Tibial nerve (tissue), 4 donors: ENCODE measurements at places on chromosomes 5 and 9. TPM values are rescaled to one million over a fixed set of nuclear protein-coding genes. Genes with fewer than 3 reads are reported as not detected.

DNA sequence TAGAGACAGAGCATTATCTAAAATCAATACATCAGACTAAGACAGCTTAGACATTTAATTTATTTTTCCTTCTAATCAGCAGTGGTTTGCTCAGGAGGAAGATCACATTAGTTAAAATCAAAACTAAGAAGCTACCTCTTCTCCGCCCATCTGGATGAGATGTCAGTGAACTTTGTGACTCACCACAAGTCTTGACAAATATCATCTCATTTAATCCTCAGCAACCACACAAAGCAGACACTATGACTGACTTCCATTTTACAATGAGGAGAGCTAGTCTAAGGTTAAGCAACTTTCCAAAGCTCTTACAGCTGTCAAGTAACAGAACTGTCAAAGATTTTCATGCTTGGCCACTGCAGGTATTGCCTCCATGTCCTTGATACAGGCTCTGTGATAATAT, 289.5 kb downstream of the DEPDC1B start:
- no peaks in the 10 kb centered on the region for H3K27me3 ChIP-seq
- no peaks in the 10 kb centered on the region for H3K4me1 ChIP-seq
- no peak for DNase-seq
- no peak overlapping the region for H3K4me3 ChIP-seq
- H3K36me3 ChIP-seq: no peaks in the 10 kb centered on the region
- no peak overlapping the region for H3K27ac ChIP-seq

- no peak overlapping the region for H3K27ac ChIP-seq
- H3K27me3 ChIP-seq: no peaks in the 10 kb centered on the region
- H3K36me3 ChIP-seq: no peaks in the 10 kb centered on the region
- peaks cover 3% of the 10 kb centered on the region for H3K4me1 ChIP-seq
- no peak overlapping the region for H3K4me3 ChIP-seq
Measured at GRCh38 chr5:113357696-113358476, 76.9 kb downstream of the TSSK1B start.

DNA sequence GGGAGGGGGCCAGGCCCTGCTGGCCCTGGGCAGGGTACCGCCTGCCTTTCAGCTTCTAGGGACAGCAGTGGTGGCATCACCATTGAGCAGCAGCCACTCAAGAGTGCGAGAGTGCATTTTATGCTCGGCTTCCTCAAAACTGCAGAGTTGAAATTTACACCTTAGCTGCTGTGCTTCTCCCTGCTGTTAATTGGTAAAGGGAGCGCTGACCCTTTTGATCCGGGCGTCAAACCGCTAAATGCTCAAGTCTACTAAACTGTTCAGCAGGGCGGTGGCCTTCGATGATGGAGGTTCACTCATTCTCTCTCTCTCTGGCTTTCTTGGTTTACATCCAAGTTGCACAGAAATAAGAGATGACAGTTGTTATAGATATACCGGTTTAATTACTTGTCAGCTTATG, 368.6 kb upstream of the IRX2 start:
- H3K36me3 ChIP-seq: no peaks in the 10 kb centered on the region
- no peaks in the 10 kb centered on the region for H3K27me3 ChIP-seq
- DNase-seq: no peak
- no peak overlapping the region for H3K4me3 ChIP-seq

The SPINK5 gene
- 0.39 TPM for total RNA-seq

- H3K27ac ChIP-seq: peak overlapping the region; percentile 83
- H3K27me3 ChIP-seq: no peaks in the 10 kb centered on the region
- H3K36me3 ChIP-seq: peaks cover 3% of the 10 kb centered on the region
- H3K4me3 ChIP-seq: no peak overlapping the region
Measured at GRCh38 chr9:129145841-129146292, 32.2 kb downstream of the IER5L start.

- H3K27ac ChIP-seq: no peak overlapping the region
- no peak overlapping the region for H3K4me3 ChIP-seq
- H3K36me3 ChIP-seq: no peaks in the 10 kb centered on the region
- no peak for DNase-seq
Measured at GRCh38 chr5:92002721-92003274, 619.7 kb upstream of the ARRDC3 start.

The NOXA1 gene
- 10.5 TPM for total RNA-seq

GRCh38 chr5:122236270-122237040, 75.6 kb upstream of the SNCAIP start:
- no peaks in the 10 kb centered on the region for H3K36me3 ChIP-seq
- H3K4me1 ChIP-seq: no peaks in the 10 kb centered on the region
- H3K27ac ChIP-seq: no peak overlapping the region
- no peaks in the 10 kb centered on the region for H3K27me3 ChIP-seq

DNA sequence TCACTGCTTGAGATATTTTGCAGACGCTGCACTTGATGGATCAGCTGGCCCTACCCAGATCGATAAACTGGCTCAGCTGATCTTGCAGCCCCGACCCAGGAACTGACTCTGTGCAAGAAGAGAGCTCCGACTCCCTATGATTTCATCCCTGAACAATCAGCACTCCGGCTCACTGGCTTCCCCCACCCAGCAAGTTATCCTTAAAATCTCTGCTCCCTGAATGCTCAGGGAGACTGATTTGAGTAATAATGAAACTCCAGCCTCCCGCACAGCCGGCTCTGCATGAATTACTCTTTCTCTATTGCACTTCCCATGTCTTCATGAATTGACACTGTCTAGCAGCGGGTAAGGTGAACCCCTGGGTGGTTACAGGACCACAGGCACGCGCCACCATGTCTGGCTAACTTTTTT, 16.9 kb upstream of the NANS start:
- H3K36me3 ChIP-seq: no peaks in the 10 kb centered on the region
- H3K4me1 ChIP-seq: peaks cover 5% of the 10 kb centered on the region
- no peak overlapping the region for H3K4me3 ChIP-seq
- no peak for DNase-seq
- no peak overlapping the region for H3K27ac ChIP-seq

GRCh38 chr5:157516006-157516405, 56.0 kb downstream of the NIPAL4 start:
- H3K4me3 ChIP-seq: no peak overlapping the region
- H3K27me3 ChIP-seq: no peaks in the 10 kb centered on the region
- H3K36me3 ChIP-seq: no peaks in the 10 kb centered on the region
- no peak overlapping the region for H3K27ac ChIP-seq
- DNase-seq: no peak

The CXCL14 gene
- 171 TPM for total RNA-seq

DNA sequence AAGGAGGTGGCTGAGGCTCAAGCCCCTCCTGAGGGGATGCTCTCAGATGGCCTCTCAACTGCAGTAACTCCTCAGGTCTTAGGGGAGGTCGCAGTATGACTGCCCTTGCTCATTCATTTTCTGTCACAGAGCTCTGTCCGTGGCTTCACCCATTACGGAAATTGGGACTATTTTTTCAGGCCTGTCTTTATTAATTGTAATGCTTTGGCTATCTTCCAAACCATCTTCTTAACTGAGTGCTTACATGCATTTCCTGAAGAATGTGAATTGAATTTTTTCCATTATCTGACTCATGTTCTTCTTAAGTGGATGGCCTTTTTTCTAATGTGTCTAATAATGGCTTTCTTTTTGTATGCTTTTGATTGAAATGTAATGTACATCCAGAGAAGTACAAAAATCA, 36.4 kb upstream of the SV2C start:
- no peaks in the 10 kb centered on the region for H3K27me3 ChIP-seq
- no peaks in the 10 kb centered on the region for H3K4me1 ChIP-seq
- H3K27ac ChIP-seq: no peak overlapping the region
- no peaks in the 10 kb centered on the region for H3K36me3 ChIP-seq

DNA sequence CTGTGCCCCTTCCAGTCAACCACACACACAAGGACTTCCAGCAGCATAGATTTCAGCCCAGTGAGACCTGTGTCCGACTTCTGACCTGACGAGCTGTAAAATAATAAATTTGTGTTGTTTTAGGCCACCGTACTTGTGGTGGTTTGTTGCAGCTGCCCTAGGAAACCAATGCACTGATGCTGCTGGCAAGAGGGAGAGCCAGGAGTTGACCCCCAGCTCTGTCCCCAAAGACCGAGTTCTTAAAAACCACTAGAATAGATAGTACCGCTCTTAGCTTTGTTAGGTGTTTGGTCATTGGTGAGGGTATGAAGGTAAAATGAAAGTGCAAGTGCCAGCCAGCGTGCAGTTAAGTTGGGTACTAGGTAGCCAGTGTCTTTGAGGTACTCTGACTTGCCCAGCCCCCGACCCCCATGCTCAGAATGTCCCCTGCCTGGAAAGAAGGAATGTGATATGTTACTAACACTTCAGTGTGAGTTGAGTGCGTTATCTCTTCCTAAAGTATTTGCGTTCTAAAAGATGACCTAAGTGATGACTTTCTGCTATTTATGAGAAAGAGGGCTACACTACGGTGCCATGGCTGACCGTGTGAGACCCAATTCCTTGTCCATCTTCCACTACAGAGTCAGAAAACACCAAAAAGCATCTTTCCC, 185.6 kb downstream of the AOPEP start:
- no peaks in the 10 kb centered on the region for H3K27me3 ChIP-seq
- no peak overlapping the region for H3K4me3 ChIP-seq
- no peak overlapping the region for H3K27ac ChIP-seq
- DNase-seq: no peak
- H3K4me1 ChIP-seq: no peaks in the 10 kb centered on the region

- H3K27ac ChIP-seq: no peak overlapping the region
- H3K4me3 ChIP-seq: no peak overlapping the region
- DNase-seq: no peak
- H3K36me3 ChIP-seq: no peaks in the 10 kb centered on the region
- peaks cover 18% of the 10 kb centered on the region for H3K4me1 ChIP-seq
- no peaks in the 10 kb centered on the region for H3K27me3 ChIP-seq
Measured at GRCh38 chr9:38389313-38389712, 3.2 kb upstream of the ALDH1B1 start.

The MORN5 gene
- 1.8 TPM for total RNA-seq

GRCh38 chr9:121294866-121295661, 27.1 kb downstream of the GSN start:
- peak; percentile 68 for DNase-seq
- H3K4me1 ChIP-seq: peaks cover 94% of the 10 kb centered on the region
- no peaks in the 10 kb centered on the region for H3K27me3 ChIP-seq
- H3K4me3 ChIP-seq: no peak overlapping the region
- H3K36me3 ChIP-seq: no peaks in the 10 kb centered on the region

DNA sequence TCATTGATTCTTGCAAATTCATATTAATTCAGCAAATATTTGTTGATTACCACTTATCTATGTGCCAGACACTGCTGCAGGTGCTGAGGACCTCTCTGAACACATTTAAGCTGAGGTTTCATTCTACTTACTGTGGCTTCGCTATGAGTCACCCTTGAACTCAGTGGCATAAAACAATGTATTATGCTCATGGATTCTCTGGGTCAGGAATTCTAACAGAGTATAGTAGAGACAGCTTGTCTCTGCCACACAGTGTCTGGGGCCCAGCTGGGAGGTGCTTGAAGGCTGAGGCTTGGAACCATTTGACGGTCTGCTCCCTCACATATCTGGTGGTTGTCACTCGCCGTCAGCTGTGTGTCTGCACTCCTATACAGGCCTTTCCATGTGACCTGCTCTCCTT, 124.3 kb upstream of the NR3C1 start:
- H3K27ac ChIP-seq: no peak overlapping the region
- DNase-seq: no peak
- H3K4me3 ChIP-seq: no peak overlapping the region
- no peaks in the 10 kb centered on the region for H3K4me1 ChIP-seq
- H3K27me3 ChIP-seq: no peaks in the 10 kb centered on the region
- no peaks in the 10 kb centered on the region for H3K36me3 ChIP-seq

GRCh38 chr9:101465326-101465915, 29.8 kb upstream of the ALDOB start:
- H3K27me3 ChIP-seq: no peaks in the 10 kb centered on the region
- H3K4me1 ChIP-seq: no peaks in the 10 kb centered on the region
- H3K27ac ChIP-seq: no peak overlapping the region
- DNase-seq: peak; percentile 44
- no peaks in the 10 kb centered on the region for H3K36me3 ChIP-seq

- no peak overlapping the region for H3K4me3 ChIP-seq
- peak overlapping the region; percentile 67 for H3K27ac ChIP-seq
- no peak for DNase-seq
Measured at GRCh38 chr9:13446286-13446937, 166.9 kb upstream of the MPDZ start.

The NDST1 gene
- total RNA-seq: 74.3 TPM

The DND1 gene
- 2.7 TPM for total RNA-seq

- DNase-seq: peak; percentile 39
- no peaks in the 10 kb centered on the region for H3K36me3 ChIP-seq
- H3K27ac ChIP-seq: peak overlapping the region; percentile 75
- no peaks in the 10 kb centered on the region for H3K27me3 ChIP-seq
- peak overlapping the region; percentile 25 for H3K4me3 ChIP-seq
Measured at GRCh38 chr9:121498487-121499176, 1.0 kb downstream of the GGTA1 start.

DNA sequence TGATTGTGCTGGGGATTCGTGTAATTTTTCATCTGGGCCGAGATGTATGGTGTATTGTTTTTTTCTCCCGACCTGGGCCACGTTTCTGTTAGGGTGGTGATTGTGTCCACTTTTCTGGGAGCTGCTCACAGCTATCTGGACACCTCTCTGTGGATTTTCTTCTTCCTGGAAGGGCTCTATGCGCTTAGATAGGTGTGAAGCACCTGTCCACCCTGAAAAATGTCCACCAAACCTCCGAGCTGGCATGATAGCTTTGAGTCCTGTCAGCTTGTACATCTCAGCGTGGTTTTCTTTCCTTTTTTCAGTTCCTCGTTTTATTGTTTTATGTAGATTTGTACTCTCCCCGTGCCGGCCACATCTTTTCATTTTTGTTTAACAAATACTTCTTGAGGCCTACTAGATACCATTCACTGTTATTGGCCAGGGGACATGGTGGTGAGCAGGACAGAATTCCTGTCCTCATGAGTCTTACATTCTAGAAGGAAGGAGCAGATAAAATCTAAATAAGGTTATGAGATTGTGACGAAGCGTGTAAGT, 1.1 kb downstream of the UGCG start:
- H3K36me3 ChIP-seq: no peaks in the 10 kb centered on the region
- peak; percentile 23 for DNase-seq
- peaks cover 37% of the 10 kb centered on the region for H3K4me1 ChIP-seq

The NPR3 gene
- total RNA-seq: 23.5 TPM

DNA sequence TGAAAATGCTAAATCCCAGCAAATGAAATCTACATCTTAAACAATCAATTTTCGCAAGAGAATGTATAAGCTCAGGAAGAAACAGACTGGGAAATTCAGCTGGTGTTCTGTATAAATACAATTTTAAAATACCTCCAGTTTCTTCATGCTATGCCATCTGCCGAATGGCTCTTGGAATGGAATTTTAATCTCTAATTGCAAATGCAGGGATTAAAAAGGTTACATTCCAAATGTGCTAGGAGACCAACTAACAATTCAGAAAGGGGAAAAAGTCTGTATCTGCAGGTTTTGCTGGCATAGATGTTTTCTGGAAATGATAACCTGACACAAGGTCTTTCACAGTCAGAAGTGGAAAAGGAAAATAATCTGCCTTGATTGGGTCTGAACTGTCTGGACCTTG, 379.7 kb downstream of the MAT2B start:
- H3K27me3 ChIP-seq: no peaks in the 10 kb centered on the region
- H3K4me3 ChIP-seq: no peak overlapping the region
- H3K36me3 ChIP-seq: no peaks in the 10 kb centered on the region
- no peak for DNase-seq
- H3K4me1 ChIP-seq: no peaks in the 10 kb centered on the region
- H3K27ac ChIP-seq: no peak overlapping the region
